ENCODE measurements at places on chromosomes 2 and 18. TPM values are rescaled to one million over a fixed set of nuclear protein-coding genes. Genes with fewer than 3 reads are reported as not detected.

The ARHGEF4 gene
- 0.86 TPM for total RNA-seq

The CHRNG gene
- total RNA-seq, result not detected

The COL3A1 gene
- 3,024 TPM for total RNA-seq

The HRH4 gene
- total RNA-seq, result not detected

The LYPD6B gene
- total RNA-seq, result 3.0 TPM

The LYG1 gene
- total RNA-seq, result 0.32 TPM

The KATNAL2 gene
- 2.9 TPM for total RNA-seq

The ITSN2 gene
- total RNA-seq, result 23.2 TPM

The FOXI3 gene
- not detected for total RNA-seq

The GALR1 gene
- total RNA-seq, result not detected

The IL36G gene
- not detected for total RNA-seq

The ANO7 gene
- 0.64 TPM for total RNA-seq

The ANKRD23 gene
- total RNA-seq, result 1.3 TPM

The MYO7B gene
- not detected for total RNA-seq

The RIT2 gene
- total RNA-seq, result not detected

The MBP gene
- total RNA-seq, result 3.9 TPM

The CFAP221 gene
- total RNA-seq, result not detected

The EML4 gene
- total RNA-seq, result 65.1 TPM

The CD8B gene
- not detected for total RNA-seq

The AGXT gene
- total RNA-seq, result not detected

The DSC2 gene
- total RNA-seq, result not detected

The CIB4 gene
- not detected for total RNA-seq

The UGT1A9 gene
- total RNA-seq, result not detected

The KYNU gene
- 0.64 TPM for total RNA-seq

The CPO gene
- not detected for total RNA-seq

The CRYBA2 gene
- total RNA-seq, result not detected

The DSG3 gene
- under 0.01 TPM for total RNA-seq

The HOXD3 gene
- total RNA-seq, result 14.5 TPM

The MARCO gene
- total RNA-seq, result not detected

The SLC19A3 gene
- under 0.01 TPM for total RNA-seq

The MGAT4A gene
- not detected for total RNA-seq

The SP100 gene
- 92.1 TPM for total RNA-seq

The RAPGEF4 gene
- 1.3 TPM for total RNA-seq

The IL36RN gene
- not detected for total RNA-seq

The SCYGR1 gene
- not detected for total RNA-seq

The CRACDL gene
- total RNA-seq, result not detected

The SERPINB10 gene
- total RNA-seq, result not detected

The OSBPL6 gene
- total RNA-seq, result 3.9 TPM
